ENCODE measurements at places on chromosomes 1 and 21.

GRCh38 chr1:11967028-11967547 is 13.2 kb upstream of the MFN2 start:
- DNase-seq = peak; percentile 32

DNA sequence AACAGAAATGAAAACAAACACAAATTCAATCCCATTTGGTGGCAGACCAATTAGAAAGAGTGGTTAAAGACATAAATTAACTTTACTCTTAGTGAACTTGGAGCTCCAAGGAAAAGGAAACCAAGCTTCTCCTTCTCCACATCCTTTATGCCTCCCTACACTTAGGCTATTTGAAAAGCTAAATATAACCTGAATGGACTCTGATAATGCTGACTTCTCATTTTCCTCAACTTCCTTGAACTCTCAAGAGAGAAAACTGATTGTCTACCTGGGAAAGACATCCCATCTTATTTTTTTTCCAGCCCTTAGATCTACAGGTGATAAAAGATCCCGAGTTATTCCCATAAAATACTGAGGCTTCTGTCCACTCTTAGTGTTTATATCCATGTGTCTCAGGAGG is 178.4 kb upstream of the SPAG17 start:
- no peak for DNase-seq

- DNase-seq = no peak
Measured at GRCh38 chr1:197486946-197487345, 218.9 kb downstream of the CRB1 start.

- no peak for DNase-seq
Measured at GRCh38 chr1:33357099-33357498, 36.2 kb upstream of the A3GALT2 start.

GRCh38 chr21:45011911-45012661 is 62.3 kb upstream of the ADARB1 start:
- DNase-seq = no peak

- no peak for DNase-seq
Measured at GRCh38 chr1:10617318-10617717, 142.6 kb downstream of the PEX14 start.

- DNase-seq = no peak
Measured at GRCh38 chr1:32798191-32798590, 19.0 kb downstream of the YARS1 start.

- DNase-seq = peak; percentile 97
Measured at GRCh38 chr1:39845569-39846566, 37.4 kb downstream of the TRIT1 start.

- DNase-seq = no peak
Measured at GRCh38 chr1:197801111-197801482, 25.8 kb upstream of the DENND1B start.

- DNase-seq = no peak
Measured at GRCh38 chr1:117600325-117600943, 5.4 kb upstream of the TENT5C start.

DNA sequence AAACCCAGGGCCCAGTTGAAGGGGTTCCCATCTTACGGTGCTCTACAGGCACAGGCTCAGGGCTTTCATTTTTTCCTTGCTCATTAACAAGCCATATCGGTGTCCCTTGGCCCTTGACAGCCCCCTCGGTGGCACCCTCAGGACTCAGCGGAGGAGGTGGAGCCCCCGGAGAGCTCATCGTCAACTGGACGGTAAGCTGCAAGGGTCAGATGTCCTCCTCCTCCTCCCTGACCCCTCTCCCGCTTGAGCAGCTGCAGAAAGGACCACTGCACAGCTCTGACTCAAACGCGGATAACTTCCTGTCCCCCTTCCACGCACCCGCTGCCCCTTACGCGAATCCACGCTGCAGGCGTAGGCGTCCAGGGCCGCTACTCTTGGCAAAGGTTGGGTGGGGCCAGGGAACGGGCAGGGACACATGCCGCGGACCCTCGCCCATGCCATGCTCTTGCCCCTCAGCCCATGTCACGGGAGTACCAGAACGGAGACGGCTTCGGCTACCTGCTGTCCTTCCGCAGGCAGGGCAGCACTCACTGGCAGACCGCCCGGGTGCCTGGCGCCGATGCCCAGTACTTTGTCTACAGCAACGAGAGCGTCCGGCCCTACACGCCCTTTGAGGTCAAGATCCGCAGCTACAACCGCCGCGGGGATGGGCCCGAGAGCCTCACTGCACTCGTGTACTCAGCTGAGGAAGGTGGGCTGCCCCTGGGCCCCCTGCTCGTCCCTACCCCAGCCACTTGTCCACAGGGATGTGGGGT is 14.7 kb downstream of the TMEM81 start:
- DNase-seq = no peak

DNA sequence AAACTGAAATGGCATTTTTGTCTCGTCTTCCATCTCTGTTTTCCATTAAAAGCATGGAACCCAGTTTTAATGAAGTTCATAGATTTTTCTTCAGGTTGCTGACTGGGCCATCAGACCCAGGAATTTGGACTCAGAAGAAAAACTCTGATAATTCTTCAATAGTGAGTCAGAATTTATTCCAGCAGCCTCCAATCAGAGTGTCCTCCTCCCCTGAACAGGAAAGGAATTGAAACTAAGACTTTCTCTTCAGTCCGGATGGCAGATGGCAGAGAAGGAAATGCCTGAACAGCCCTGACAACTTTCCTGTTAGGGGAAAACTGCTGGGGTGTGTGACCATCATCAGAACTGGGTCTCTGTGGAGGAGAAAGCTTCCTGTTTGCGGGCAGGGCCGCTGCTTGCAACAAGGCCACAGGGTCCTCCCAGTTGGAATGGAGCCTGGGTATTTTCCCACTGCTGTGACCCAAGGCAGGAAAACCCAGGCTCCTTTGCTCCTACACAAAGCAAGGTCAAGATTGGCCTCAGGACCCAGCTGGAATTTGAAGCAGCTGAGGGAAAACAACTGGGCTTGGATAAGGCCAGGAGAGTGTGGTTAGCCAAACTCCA is 20.7 kb downstream of the CD34 start:
- peak; percentile 94 for DNase-seq

DNA sequence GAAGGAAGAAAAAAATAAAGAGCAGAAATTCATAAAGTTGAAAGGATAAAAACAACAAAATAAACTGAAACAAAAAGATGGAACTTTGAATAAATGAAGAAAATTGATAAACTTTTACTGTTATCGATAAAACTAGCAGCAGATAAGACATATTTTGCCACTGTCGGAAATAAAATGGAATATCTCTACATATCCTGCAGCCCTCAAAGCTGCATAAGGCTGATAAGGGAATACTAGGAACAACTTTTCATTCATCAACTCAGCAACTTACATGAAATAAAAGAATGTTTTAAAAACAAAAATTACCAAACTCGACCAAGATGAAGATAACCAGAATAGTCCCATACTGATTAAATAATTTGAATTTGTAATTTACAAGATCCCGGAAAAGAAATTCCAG is 48.0 kb upstream of the GRIK1 start:
- DNase-seq = no peak

- DNase-seq = no peak
Measured at GRCh38 chr1:165994107-165994506, 166.7 kb downstream of the UCK2 start.

- DNase-seq = no peak
Measured at GRCh38 chr1:99137554-99138206, 126.6 kb upstream of the PLPPR4 start.

GRCh38 chr21:28550057-28550825 is 442.4 kb downstream of the LTN1 start:
- DNase-seq = no peak

DNA sequence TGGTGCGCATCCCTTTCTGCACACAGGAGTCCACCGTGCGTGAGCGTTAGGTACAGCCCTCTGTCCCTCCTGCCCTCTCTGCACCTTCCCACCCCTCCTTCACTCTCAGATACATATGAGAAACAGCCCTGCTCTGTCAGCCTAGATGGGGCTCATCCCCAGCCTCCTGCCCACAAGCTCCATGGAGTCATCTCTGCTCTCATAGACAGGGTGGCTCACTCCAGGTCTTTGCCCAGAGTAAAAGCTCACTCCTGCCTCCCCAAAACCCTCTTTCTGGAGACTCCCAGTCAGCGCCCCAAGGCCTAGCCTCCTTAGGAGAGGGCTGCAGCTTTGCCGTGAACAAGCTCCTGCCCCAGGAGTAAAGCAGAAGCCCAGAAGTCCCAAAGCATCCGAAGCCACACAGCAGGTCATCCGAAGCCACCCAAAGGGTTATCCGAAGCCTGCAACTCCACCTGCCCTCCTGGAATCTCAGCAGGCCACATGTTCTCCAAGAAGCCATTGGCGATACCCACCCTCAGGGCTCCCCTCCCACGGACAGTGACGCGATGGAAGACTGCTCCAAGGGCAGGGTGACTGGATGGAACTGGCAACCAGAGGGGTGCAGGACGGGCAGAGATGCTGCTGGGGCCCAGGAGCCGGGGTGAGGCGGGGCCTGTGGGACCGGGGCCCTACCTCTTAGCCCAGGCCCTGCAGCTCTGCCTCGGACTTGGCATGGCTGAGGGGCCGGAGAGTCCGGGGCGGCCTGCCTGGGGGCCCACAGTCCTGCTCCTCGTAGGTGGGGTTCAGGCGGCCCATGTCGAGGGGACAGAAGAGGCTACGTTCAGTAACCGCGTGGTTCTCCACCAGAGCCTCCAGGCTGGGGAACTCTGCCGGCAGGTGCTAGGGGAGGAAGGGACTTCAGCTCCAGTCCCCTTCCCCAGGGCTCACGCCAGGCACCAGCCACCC is 3.6 kb upstream of the KIF17 start:
- DNase-seq = no peak

- DNase-seq = no peak
Measured at GRCh38 chr1:167881069-167881468, 32.9 kb downstream of the ADCY10 start.

DNA sequence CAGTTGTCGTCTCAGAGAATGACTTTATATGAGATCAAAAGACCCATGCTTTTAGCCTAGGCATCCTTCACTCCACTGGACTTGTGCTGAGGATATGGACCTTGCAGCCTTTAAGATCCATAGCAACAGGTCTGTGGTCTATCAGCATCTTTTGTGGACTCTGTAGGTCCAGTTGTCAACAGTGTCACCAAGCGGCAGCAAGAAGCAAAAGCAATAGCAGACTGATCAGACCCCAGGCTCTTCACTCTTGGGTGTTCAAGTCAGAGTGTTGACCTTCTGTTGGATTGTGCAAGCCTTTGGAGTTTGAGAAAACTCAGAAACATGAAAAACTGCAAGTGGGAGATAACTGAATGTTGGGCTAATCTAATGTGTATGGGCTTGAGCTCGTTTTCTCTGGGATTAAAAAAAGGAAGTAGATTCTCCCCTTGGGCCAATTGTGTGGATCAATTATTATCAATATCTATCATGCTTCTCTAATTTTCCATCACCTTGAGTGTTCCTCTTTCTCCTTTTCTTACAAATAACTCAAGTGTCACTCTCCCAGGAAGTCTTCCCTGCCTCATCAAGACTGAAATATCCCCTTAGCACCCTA is 144.2 kb downstream of the LYPLAL1 start:
- no peak for DNase-seq

DNA sequence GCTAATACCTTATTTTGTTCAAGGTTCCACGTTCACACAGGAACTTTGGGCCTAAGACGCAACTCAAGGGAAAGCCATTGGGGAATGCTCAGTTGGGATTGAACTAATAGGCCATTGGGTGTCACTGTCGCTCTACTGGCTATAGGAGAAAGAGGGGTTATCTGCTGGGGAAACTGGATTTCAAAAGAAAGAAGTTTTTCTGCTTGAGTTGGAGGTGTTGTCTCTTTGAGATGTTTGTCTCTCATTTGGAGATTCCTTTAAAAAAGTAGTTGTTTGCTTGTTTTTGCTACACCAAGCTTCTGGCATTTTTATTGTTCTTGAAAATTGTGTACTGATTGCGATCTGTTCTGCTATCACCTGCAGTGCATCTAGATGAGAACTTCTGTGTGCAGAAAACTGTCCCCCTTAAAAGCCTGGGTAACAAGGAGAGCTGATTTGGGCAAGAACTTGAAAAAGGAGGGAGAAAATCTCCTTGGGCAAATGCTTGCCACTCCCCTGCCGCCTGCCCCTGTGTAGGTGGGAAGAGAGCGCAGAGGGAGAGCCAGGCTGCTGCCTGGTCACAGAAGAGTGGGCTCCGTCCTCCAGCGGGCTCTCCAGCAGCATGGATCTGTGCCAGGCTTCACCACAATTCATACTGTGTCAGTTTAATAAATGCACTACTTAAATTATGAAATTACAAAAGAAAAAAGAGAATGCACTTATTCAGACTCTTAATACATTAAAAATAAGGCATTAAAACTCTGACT is 39.9 kb downstream of the PEX14 start:
- DNase-seq = peak; percentile 33

DNA sequence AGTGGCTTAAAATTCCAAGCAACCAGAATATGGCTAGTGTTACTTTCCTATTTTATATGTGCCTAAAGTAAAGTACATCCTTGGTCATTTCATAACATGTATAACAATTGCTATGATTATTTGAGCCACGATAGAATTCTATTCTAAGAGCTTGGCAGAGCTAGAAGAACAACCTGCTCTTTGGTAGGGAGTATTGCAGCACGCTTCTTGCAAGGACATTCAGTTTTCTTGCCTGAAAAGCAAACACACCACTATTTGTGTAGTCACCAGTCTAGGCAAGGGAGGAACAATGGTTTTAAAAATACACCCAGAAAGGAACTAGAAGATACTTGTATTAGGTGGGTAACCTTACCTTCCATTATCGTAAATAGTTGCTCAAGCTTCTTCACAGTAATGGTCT is 51.5 kb downstream of the CNST start:
- DNase-seq = no peak

DNA sequence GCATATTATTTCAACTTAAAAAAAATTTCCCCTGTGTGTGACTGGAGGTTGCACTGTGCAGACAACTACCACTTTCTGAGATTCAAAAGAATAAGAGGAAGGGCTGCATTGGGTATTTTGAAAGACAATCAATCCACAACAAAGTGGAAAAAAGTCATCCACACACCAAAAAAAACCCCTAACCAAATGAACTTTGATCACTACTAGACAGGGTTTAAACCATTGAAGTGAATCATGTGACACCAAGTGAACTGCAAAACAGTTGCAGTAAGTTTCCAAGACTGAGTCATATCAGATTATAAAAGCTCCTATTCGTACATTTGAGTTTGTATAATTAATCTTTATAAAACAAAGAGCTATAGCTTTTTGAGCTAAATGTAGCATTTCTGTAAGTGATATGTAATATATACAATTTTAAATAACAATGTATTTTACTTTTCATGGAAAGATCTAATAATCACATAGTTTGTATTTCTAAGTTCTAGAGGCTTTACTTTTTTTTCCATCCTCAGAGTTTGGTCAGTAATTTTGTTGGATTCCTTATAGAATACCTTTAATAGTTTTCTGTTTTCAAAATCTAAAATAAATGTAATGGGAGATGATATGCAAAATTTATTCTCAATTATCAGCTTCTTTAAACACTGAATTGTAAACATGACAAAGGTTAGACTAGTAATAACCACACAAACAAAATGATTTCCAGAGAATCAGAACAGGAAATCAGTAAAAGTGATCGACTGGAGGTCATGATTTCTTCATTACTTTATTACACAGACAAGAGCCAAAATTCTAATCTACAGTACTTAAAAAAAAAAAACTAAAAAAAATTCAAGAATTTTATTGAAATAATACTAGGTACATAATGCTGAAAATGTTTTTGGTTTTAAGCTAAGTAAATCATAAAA is 50.5 kb upstream of the GFI1 start:
- peak; percentile 68 for DNase-seq

- DNase-seq = no peak
Measured at GRCh38 chr1:54604572-54605370, 18.6 kb downstream of the FAM151A start.

GRCh38 chr21:28148400-28149064 is 844.1 kb downstream of the LTN1 start:
- DNase-seq = no peak

All from suppressor macrophage treated with lipopolysaccharide for 4 hours (primary cell).